ENCODE measurements at places on chromosomes 16 and 17. TPM values are rescaled to one million over a fixed set of nuclear protein-coding genes. Genes with fewer than 3 reads are reported as not detected.

FNDC8 gene
- total RNA-seq = not detected

HEATR3 gene
- 30.6 TPM for total RNA-seq

TIGD7 gene
- 3.4 TPM for total RNA-seq

NPIPA2 gene
- 0.28 TPM for total RNA-seq

NRN1L gene
- 0.51 TPM for total RNA-seq

AOC3 gene
- 0.51 TPM for total RNA-seq

GP1BA gene
- total RNA-seq = not detected

Data from dermis blood vessel endothelial cell (primary cell).